ENCODE measurements at places on chromosomes 1 and 21. TPM values are rescaled to one million over a fixed set of nuclear protein-coding genes. Genes with fewer than 3 reads are reported as not detected.

Gene SPRR2F
- not detected for total RNA-seq

DNA sequence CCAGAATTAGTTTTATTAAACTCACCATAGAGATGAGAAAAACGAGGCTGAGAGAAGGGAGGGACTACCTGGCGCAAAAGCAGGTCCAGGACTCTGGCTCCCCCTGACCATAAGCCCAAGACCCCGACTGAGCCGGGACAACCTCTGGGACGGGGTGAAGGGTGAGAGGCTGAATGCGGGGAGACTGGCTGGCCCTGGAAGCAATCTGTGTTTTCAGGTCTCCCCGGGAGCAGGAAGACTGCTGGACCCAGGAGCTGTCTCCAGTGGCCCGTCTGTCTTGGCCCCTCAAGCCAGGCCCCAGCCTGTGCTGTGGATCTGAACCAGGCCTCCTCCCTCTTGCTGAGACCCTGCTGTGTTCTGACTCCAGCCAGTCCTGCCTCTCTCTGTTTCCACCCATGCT lies 240.8 kb downstream of the TRABD2B start:
- no peak for DNase-seq

DNA sequence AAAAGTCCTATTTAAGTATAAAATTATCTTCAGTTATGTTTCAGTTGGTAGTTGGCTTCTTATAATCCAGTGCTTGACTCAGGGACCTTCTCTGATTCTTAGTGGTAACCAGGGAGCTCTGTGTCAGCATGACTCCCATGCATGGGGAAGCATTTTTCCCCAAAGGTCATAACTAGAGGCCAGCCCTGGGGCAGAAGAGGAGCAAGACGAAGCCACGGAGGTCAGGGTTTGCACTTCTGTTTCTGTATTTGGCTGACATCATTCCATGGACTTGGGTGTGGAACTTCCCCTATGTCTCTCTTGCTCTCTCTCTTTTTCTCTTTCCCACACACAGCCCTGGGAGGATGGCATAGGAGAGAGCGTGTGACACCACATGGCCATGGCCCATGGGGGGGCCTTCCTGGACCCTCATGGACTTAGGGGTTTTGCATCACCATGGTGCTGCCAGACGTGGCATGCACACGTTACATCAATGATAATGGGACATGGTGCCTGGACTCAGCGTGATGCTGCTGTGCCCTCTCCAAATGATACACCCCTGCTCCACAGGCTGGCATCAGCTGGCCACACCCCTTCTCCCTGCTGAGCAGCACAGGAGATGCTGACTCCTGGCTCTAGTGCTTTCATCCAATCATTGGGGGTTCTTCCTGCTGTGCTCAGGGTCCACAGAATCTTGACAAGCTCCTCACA lies 260.5 kb downstream of the KCNJ6 start:
- no peak for DNase-seq

DNA sequence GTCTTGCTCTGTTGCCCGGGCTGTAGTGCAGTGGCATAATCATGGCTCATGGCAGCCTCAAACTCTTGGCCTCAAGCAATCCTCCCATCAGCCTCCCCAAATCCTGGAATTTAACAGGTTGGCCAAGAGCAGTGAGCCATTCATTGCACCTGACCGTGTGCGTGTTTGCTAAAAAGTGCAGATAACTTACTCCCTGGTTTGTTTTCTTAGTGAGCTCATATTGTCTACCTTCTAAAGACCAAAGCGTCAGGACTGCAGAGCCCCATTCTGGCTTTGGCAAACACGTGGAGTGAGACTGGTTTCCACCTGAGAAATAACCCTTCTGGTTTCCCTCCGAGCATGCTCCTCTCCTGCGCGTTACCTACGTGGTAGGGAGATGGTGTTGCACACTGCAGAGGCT lies 32.2 kb upstream of the CA6 start:
- no peak for DNase-seq

GRCh38 chr1:238777551-238777950 lies 608.8 kb upstream of the CHRM3 start:
- DNase-seq, result no peak

DNA sequence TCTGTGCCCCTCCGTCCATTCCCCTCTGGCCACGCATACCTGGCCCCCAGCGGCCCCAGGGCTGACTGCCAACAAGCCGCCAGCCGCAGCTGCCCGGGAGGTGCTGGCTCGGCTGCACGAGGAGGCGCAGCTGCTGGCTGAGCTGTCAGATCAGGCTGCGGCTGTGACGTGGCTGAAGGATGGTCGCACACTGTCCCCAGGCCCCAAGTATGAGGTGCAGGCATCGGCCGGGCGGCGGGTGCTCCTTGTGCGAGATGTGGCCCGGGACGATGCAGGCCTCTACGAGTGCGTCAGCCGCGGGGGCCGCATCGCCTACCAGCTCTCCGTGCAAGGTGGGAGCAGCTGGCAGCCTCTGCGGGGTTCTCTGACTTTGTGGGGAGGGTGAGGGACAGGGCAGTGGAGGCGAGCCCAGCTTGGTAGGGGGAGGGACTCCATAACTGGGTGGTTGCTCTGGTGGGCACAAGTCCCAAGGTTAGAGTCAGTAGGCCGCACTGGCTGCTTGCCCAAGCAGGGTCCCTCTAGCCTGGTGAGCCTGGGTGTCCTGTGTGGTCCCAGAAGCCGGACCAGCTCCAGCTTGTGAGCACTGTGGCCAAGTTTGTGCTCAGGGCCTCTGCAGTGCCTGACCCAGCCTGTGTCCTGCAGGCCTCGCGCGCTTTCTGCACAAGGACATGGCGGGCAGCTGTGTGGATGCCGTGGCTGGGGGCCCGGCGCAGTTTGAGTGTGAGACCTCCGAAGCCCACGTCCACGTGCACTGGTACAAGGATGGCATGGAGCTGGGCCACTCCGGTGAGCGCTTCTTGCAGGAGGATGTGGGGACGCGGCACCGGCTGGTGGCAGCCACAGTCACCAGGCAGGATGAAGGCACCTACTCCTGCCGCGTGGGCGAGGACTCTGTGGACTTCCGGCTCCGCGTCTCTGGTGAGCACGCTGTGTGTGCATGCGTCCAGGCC lies 8.8 kb downstream of the OBSCN start:
- no peak for DNase-seq

Gene TMEM240
- 8.3 TPM for total RNA-seq

Measured in PC-9 (cell line).